Stimulated activated CD8-positive, alpha-beta memory T cell treated with anti-CD3 and anti-CD28 coated beads, Interleukin-12 subunit alpha, Interleukin-12 subunit beta, amount 100 ng/mL, for 1 hour (primary cell): ENCODE measurements at places on chromosomes 3 and 15.

DNA sequence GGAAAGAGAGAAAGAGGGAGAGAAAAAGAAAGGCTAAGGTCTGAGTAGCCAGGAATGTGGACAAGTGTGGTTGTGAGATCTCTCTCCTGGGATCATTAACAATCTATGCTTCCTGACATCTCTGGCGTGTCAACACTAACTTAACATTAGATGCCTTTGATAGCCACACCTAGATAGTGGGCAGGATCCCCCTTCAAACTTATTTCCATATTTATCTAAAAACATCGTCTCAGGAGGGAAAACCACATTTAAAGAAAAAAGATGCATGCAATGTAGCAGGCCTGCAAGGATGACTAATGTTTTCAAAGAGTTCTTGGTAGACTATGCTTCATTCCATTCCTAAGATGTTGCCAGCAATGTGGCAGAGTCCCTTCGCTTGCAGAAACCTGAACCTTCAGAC lies 80.9 kb downstream of the MLH1 start:
- DNase-seq, result no peak

DNA sequence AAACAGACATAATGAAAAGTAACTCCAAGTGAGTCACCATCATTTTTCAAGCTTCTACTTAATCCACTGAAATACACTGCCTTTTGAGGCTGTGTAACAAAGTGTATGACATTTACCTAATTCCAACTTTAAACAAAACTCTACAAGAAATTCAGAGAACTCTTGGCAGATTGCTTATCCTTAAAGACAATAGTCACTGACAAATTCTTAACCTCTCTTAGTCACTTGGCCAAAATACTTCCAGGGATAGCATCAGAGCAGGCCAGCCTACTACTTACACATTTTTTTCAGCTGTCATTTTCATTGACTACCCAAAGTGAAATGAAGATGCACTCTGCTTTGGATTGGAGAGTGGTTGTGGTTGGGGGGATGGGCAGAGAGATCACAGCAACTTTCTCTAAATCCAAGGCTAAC lies 3.6 kb downstream of the WWTR1 start:
- DNase-seq, result no peak

DNA sequence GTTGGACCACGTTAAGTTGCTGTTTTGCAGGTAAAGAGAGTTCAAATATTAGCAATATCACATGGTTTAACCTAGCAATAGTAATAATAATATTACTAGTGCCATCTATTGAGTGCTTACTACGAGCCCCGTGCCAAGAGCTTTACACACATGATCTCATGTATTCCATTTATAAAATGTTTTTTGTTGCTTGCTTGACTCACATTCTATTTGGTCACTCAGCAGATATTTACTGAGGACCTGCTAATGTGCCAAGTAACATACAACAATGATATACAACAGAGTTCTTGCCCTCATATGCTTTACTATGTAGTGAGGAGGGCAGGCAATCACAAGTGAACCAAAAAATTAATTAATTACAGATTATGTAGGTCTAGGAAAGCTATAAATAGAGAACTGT lies 36.7 kb downstream of the CTDSPL start:
- DNase-seq, result no peak

DNA sequence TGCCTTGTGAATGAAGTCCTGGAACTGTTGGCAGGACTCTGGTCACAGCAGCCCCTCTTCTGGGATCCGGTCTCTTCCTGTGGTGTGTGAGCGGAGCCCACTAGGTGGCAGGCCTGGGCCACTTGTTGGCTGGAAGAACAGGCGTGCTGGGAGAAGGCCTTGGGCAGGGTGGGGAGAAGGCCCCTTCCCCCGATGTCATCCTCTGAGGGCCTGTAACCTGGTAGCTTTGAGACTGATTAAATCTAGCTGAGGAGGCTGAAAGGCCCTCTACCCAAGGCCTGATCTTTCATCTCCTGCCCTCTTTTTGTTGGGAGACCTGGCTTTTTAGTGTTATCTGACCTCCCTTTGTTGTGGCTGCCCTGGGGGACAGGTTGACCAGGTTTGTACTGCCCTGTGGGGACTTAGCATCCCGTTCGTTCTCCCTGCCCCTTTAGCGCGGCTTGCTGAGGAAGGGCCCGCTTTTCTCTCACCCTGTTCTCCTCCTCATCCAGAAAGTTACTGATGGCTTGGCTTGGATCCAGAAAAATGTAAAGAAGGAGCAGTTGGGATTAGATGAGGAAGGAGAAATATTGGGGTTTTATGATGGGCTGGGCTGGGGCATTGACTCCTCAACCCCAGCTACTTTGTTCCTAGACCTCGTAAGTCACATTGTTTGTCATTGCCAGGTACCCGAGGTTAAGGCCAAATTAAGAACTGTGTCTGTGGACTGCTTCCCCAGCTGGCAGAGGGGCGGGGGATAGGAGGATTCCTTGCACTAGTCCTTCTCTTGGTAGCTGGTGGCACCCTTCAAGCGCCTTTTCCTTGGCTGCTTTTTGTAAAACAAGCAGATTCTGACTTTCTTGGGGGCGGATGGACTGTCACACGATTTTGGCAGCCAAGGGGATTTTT lies 48.5 kb downstream of the CHCHD6 start:
- DNase-seq, result peak; percentile 4

DNA sequence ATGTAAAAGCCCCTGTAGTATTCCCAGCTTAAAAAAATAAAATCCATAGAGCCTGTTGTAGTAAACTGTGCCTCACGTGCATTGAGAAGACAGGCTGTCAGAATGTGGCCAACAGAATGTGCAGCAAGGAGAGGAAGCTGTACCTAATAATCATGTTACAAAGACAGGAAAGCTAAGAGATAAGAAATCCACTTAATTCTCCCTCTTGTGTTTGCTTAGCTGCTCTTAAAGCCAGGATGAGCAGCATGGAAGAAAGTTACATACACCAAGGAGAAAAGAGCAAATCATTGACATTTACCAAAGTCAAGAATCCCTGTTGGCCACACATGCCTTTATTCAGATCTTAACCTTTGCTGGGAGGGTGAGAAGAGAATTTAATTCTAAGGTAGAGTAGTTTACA lies 85.9 kb downstream of the TNIK start:
- DNase-seq, result no peak

- no peak for DNase-seq
Measured at GRCh38 chr15:78006567-78007205, 70.8 kb downstream of the TBC1D2B start.

DNA sequence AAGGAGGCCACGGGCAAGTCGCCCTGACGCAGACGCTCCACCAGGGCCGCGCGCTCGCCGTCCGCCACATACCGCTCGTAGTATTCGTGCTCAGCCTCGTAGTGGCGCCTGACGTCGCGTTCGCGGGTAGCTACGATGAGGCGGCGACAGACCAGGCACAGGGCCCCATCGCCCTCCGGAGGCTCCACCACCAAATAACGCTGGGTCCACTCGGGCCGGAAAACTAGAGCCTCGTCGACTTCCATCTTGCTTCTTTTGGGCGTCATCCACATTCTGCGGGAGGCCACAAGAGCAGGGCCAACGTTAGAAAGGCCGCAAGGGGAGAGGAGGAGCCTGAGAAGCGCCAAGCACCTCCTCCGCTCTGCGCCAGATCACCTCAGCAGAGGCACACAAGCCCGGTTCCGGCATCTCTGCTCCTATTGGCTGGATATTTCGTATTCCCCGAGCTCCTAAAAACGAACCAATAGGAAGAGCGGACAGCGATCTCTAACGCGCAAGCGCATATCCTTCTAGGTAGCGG lies at the start of gene EPM2AIP1:
Gene EPM2AIP1 (minus strand): TSS at position 326 of the 520 bp plus-strand sequence. CDS start 54 bp downstream, at position 272.
- DNase-seq, result peak; percentile 97

GRCh38 chr3:69560818-69561217 lies 174.9 kb upstream of the FRMD4B start:
- no peak for DNase-seq

GRCh38 chr15:83205725-83206324 lies 1.8 kb downstream of the HDGFL3 start:
- no peak for DNase-seq

GRCh38 chr3:122392868-122393844 lies 9.2 kb downstream of the FAM162A start:
- no peak for DNase-seq

DNA sequence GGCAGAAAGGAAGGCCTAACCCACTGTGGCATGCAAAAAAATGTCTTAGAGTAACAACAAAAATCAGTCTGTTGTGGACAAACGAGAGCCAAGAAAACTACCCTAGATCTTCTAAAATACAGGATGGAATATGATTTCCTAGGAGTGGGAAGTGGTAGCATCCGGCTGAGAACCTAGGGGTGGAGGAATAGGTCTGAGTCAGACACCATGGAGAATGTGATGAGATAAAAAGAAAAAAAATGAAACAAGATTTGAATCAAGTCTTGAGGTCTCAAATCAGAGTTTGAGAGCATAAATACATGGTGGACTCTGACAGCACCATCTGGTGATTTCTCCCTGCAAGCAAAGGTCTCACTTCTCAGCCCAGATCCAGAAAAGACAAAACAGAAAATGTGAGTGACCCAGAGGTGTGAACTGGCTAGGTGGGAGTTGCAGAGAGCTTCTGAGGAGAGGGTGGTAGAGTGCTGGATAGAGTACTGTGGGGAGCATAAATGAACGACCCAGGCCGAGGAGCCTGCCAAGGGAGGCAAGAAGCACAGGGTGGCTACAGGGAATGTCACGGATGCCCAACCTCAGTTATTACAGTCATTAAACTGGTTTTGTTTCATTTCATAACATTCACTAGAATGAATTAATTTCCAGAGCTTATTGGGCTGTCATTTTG lies 27.6 kb upstream of the VEPH1 start:
- no peak for DNase-seq

GRCh38 chr3:53500165-53500777 lies 5.9 kb downstream of the CACNA1D start:
- DNase-seq, result no peak

DNA sequence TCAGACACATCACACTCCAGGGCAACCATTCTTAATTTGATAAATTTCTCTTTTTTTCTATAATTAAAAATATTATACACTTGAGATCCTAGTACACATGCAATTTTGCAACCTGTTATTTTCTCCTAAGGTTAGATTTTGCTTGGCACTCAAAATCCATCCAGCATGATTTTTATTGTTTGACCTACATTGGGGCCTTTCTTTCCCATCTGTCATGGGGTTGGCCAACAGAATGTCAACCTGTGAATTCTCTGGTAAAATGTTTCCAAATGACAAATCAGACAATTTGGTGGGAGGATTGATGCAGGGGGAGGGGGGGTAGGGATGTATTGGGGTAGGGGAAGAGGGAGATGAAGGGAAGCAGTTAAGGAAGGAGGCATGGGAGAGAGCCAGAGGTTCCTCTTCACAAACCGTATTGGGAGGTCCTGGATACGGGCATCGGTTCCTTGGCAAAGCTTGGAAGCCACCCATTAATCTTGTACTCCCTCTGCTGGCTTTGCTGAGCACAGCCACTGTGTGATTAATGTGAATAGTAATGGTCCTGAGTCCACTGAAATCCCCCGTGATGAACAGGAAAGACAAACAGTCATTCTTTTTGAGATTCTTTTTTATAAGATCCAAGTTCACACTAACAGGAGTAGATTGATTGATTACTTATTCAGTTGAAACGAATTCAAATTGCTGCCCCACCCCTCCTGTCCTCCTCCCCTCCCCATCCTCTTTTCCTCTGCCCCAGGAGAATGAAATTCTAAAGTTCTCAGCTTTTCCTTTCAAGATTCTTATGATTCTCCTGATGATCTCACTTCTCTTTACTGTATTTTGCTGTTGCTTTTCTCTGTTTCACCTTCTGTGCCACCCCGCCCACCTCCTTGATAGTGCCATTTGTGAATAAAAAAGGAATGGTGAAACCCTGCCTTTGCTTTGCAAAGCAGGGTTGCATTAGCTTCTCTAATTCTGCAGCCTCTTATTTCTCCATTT lies 82.2 kb upstream of the SLC25A26 start:
- DNase-seq, result no peak

DNA sequence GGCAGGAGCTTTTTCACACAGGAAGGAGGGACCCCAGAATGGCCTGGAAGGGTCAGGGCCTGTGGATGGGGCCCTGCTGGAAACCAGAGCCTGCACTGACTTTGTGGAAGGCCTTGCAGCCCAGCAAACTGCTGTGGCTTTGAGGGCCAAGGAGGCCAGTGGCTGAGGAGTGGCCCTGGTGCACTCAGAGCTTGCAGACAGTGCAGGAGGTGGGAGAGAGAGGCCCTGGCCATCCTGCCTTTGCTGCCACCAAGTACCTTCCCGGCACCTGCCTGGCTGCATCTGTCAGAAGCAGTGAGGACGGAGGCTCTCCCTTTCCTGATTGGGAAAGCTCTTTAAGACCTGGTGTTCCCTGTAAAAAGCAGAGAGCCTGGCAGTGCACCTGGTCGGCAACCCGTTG lies 6.4 kb downstream of the PSTPIP1 start:
- DNase-seq, result no peak

GRCh38 chr15:70209499-70209898 lies 111.8 kb upstream of the TLE3 start:
- no peak for DNase-seq

- DNase-seq, result no peak
Measured at GRCh38 chr15:53549697-53550305, 209.7 kb downstream of the WDR72 start.

GRCh38 chr3:166209701-166210100 lies 372.5 kb upstream of the BCHE start:
- no peak for DNase-seq
